Frontal cortex (tissue), 4 donors: ENCODE measurements at places on chromosomes 6 and 20. TPM values are rescaled to one million over a fixed set of nuclear protein-coding genes. Genes with fewer than 3 reads are reported as not detected.

EEF1A2 gene
- 179 TPM for total RNA-seq

CTCFL gene
- not detected for total RNA-seq

ABHD16B gene
- total RNA-seq: not detected

ATP9A gene
- total RNA-seq: 242 TPM

TREML4 gene
- not detected for total RNA-seq

SNAP25 gene
- total RNA-seq: 140 TPM

SPATA25 gene
- total RNA-seq: 2.0 TPM

SAMD5 gene
- total RNA-seq: 11.8 TPM

LY86 gene
- 2.9 TPM for total RNA-seq

CFB gene
- 0.82 TPM for total RNA-seq

ARHGAP40 gene
- 0.41 TPM for total RNA-seq

SYNGAP1 gene
- 35.1 TPM for total RNA-seq

PPIL6 gene
- total RNA-seq: 37.9 TPM

PTCHD4 gene
- 28.1 TPM for total RNA-seq

IFT52 gene
- 86.0 TPM for total RNA-seq

GJA1 gene
- total RNA-seq: 91.3 TPM

MDFI gene
- 11.4 TPM for total RNA-seq

TCP11 gene
- 0.41 TPM for total RNA-seq

CLPSL1 gene
- total RNA-seq: not detected

GJA10 gene
- total RNA-seq: not detected

TNNC2 gene
- not detected for total RNA-seq
